Stimulated activated CD4-positive, alpha-beta T cell treated with anti-CD3 and anti-CD28 coated beads, Interleukin-15, amount 100 ng/mL, for 1 hour (primary cell): ENCODE measurements at places on chromosomes 6 and 20.

GRCh38 chr20:5069141-5069806, 50.5 kb downstream of the PCNA start:
- no peak for DNase-seq

DNA sequence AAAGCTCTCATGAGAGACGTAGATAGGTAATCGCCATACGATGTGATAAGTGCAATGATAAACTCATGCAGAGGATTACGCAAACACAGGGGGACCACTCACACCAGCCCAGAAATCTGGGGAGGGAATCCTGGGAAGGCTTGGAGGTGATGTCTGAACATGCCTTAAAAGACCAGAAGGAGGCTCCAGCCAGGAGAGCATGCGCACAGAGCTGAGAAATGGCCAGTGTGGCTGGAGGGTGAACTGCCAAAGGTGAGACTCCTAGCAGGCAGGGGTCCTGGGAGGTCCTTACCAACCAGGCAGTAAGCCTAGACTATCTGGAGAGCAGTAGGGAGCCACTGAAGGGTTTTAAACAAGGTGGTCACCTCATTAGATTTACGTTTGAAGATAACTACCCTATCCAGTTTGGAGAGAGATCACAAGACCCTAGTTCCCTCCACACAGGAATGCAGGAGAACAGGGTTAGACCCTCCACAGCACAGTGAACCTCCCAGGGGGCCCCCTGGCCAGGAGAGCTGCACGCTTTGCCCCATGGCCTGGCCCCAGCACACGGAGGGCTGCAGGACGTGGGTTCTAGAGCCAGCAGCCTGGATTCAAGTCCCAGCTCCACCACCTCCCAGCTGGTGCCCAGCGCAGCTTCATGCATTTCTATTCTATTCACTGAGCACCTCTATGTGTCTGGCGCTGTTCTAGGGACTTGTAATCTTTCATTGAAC, 13.1 kb downstream of the MDFI start:
- DNase-seq = no peak

DNA sequence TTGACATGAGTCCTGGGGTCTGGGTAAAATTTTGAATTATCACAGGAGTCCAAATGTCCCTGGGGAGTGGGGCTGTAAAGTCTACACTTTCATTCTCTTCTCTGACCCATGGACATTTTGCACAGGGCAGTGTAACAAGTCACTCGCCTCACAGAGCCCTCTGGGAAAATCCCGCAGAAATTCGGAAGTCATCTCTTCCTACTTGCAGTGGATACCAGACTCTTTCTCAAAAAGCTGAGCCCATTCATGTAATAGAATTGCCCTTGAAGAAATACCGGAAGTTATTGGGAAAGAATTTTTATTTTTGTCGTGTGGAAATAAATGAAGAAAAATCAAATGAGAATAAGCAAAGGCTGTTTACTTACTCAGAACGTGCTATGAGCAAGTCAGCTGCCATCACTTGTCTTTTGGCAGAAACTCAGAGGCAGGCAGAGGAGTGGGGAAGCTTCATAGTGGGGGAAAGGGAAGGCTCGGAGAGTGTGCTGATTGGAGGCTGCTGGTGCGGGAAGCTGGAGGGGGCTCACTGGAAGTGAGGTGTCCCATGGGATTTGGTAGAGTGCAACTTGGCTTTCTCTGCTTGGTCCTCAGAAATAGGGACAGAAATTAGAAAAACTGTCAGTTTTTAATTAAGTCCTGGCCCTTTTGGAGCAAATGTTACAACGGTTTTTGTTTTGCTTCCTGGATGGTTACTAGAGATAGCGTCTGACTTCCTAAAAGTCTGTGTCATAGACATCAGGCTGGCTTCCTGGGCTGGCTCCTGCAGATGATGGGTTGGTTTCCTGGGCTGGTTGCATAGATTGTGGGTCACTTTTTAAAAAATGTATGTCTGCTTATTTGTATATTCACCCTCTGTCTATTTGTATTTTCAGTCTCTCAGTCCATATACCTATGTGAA, 79.8 kb upstream of the EEF1E1 start:
- no peak for DNase-seq

DNA sequence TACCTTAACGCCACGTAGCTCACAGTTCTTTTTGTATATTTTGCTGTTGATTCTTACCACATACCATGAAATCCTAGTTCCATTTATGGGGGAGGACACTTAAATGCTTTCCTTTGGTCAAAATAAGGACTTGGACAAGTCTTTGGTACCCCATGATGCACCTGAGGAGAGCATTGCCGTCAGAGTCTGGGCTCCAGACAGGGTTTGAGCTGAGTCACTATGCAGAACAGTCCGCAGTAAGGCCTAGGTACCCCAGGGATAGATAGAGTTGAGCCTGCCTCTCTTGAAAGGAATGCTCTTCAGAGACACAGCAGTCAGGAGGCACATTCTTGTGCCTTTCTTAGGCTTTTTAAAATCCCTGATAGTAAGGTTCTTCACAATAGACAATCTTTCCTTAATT, 6.0 kb downstream of the PARD6B start:
- no peak for DNase-seq

GRCh38 chr20:18686696-18687095, 98.8 kb downstream of the DTD1 start:
- DNase-seq = no peak
